ENCODE measurements at places on chromosomes 7 and 10. TPM values are rescaled to one million over a fixed set of nuclear protein-coding genes. Genes with fewer than 3 reads are reported as not detected.

- H3K4me1 ChIP-seq, result peaks cover 4% of the 10 kb centered on the region
- no peak for DNase-seq
- no peak overlapping the region for H3K27ac ChIP-seq
- no peaks in the 10 kb centered on the region for H3K27me3 ChIP-seq
- no peaks in the 10 kb centered on the region for H3K36me3 ChIP-seq
Measured at GRCh38 chr10:86899132-86899531, 58.3 kb downstream of the MMRN2 start.

GRCh38 chr7:11612737-11613136 is 219.3 kb downstream of the THSD7A start:
- no peak for DNase-seq
- no peaks in the 10 kb centered on the region for H3K36me3 ChIP-seq
- no peaks in the 10 kb centered on the region for H3K27me3 ChIP-seq

GRCh38 chr7:111486472-111487142 is 75.7 kb downstream of the IMMP2L start:
- no peaks in the 10 kb centered on the region for H3K36me3 ChIP-seq
- no peaks in the 10 kb centered on the region for H3K27me3 ChIP-seq
- H3K27ac ChIP-seq, result no peak overlapping the region
- H3K4me1 ChIP-seq, result no peaks in the 10 kb centered on the region
- no peak for DNase-seq
- H3K4me3 ChIP-seq, result no peak overlapping the region

DNA sequence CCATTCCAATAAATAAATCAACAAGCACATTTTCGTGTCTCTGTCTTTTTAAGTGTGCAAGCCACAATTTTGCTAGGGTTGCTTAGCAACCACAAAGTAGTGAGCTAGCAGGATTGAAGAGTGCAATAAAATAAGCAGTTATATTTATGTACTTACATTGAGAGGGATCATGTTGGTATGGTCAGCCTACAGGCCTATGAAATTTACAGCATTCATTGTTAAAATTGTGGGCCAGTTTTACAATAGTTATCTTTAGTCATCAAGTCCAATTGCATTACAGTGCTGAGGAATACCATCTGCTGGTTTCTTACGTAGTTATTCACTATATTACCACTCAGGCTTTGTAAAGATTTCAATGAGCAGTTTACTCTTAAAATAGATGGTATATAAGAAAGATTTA is 192.5 kb upstream of the POT1 start:
- H3K4me1 ChIP-seq, result no peaks in the 10 kb centered on the region
- H3K36me3 ChIP-seq, result no peaks in the 10 kb centered on the region
- no peak overlapping the region for H3K4me3 ChIP-seq
- DNase-seq, result no peak
- H3K27ac ChIP-seq, result no peak overlapping the region

Gene ACTR3C
- polyA plus RNA-seq, result 26.6 TPM

DNA sequence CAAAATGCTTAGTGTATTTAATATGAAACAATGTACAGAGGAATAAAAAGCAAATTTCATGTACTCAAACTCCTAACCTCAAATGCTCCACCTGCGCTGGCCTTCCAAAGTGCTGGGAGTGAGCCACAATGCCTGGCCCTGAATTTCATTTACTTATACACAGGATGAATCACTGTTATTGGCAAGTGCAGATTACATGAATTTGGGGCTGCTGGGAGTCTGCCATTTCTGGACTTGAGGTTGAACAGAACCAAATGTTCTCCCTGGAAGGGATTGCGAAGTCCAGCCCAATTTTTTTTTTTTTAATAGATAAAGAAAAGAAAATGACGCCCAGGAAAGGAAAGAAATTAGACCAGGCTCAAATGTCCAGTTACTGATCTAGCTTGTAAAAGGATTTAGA is 6.8 kb upstream of the CSTF2T start:
- no peak for DNase-seq
- no peaks in the 10 kb centered on the region for H3K4me1 ChIP-seq

Gene FEZF1
- not detected for polyA plus RNA-seq

Gene SVIL
- polyA plus RNA-seq, result 3.1 TPM

GRCh38 chr10:121536310-121536913 is 61.8 kb downstream of the FGFR2 start:
- no peaks in the 10 kb centered on the region for H3K36me3 ChIP-seq
- no peak overlapping the region for H3K27ac ChIP-seq
- no peak for DNase-seq
- H3K27me3 ChIP-seq, result no peaks in the 10 kb centered on the region
- H3K4me3 ChIP-seq, result no peak overlapping the region

Gene COL13A1
- polyA plus RNA-seq, result 0.17 TPM

Gene FAM24A
- not detected for polyA plus RNA-seq
